ENCODE measurements at places on chromosomes 1 and 21.

GRCh38 chr1:41855713-41856112 lies 63.0 kb downstream of the HIVEP3 start:
- peaks cover 10% of the 10 kb centered on the region for H3K36me3 ChIP-seq
- no peak overlapping the region for H3K4me3 ChIP-seq
- DNase-seq, result no peak

GRCh38 chr1:116537040-116537831 lies 33.6 kb downstream of the CD58 start:
- no peak overlapping the region for H3K4me3 ChIP-seq
- no peak for DNase-seq
- peaks cover 64% of the 10 kb centered on the region for H3K4me1 ChIP-seq
- H3K27me3 ChIP-seq, result no peaks in the 10 kb centered on the region

DNA sequence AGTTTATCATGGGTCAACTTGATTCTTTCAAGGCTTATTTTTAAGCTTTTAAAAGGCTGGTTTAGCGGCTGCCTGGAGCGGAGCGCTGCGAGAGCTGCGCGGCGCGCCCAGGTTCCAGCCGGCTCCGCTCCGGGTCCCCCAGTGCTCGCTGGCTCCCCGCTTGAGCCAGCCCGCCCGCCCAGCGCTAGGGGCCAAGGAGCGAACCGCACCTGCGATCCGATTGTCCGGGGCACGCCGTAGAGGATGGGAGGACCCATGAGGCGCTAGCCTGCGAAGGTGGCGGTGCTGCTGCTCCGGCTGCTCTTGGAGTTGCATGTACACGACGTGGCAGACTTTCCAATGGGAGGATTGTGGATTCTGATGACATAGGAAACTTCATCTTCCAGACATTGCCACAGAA lies 9.9 kb upstream of the CFHR4 start:
- peaks cover 14% of the 10 kb centered on the region for H3K27me3 ChIP-seq
- no peaks in the 10 kb centered on the region for H3K4me1 ChIP-seq
- H3K36me3 ChIP-seq, result no peaks in the 10 kb centered on the region
- no peak overlapping the region for H3K4me3 ChIP-seq

GRCh38 chr1:201888282-201889089 lies at the start of gene SHISA4:
TSS of gene SHISA4 (plus strand) at chr1:201888898. CDS start at chr1:201888995, 97 bp downstream.
- DNase-seq, result no peak
- H3K4me1 ChIP-seq, result peaks cover 4% of the 10 kb centered on the region
- peaks cover 55% of the 10 kb centered on the region for H3K27me3 ChIP-seq
- H3K36me3 ChIP-seq, result no peaks in the 10 kb centered on the region
- H3K27ac ChIP-seq, result no peak within 1 kb of the TSS

DNA sequence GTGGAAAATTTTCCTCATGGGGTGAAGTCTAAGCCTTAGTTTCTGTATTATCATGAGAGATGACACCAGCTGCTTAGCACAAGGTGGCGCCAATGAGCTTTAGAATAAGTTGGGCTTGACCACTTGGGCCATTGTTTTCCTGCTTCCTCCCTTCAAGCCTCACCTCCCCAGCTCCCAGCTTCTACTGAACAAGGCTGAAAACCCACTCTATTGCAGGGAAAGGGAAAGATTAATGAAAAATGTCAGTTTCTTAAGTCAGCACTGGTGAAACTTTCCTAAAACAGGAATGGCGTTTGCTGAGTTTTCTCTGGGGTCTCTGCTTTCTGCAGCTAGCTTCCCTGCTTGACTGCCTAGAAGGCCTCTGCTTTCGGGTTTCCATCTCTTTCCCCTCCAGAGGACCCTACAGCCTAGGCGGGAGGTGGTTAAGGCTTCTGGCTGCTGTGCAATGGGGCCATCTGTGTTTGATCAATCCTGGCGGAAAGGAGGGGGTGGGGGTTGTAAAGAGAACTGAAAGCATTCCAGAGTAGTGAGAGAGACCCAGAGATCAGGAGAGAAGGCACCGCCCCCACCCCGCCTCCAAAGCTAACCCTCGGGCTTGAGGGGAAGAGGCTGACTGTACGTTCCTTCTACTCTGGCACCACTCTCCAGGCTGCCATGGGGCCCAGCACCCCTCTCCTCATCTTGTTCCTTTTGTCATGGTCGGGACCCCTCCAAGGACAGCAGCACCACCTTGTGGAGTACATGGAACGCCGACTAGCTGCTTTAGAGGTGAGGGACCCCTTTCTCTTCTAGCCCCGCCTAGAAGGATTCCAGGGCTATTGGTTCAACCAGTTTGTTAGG lies at the start of gene OLFML3:
Gene OLFML3, plus strand, starts transcription at position 612 of the 840 bp plus-strand sequence. Its CDS starts 43 bp downstream, at position 655.
- H3K27me3 ChIP-seq, result no peaks in the 10 kb centered on the region
- H3K4me1 ChIP-seq, result peaks cover 46% of the 10 kb centered on the region
- H3K36me3 ChIP-seq, result peaks cover 8% of the 10 kb centered on the region
- no peak within 1 kb of the TSS for H3K4me3 ChIP-seq
- H3K27ac ChIP-seq, result no peak within 1 kb of the TSS

DNA sequence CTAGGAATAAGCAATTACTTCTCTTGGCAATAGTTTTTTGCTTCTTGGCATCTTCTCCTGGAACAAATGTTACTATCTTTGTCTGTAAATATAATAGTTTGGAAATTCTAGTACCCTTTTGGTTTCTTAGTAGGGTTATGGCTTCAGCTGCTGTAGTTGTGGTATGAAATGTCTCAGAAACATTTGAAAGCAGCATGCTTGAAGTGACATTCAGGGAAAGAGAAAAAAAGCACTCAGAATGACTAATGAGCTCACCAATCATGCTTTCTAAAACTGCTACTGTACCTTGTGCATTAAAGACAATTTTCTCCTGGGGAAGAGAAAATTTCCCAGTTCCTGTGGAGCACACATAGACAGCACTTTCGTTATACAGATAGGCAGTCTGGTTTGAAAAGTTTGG lies 21.0 kb downstream of the NUP133 start:
- H3K27me3 ChIP-seq, result no peaks in the 10 kb centered on the region
- peaks cover 1% of the 10 kb centered on the region for H3K4me1 ChIP-seq
- no peak overlapping the region for H3K4me3 ChIP-seq
- H3K27ac ChIP-seq, result no peak overlapping the region
- no peak for DNase-seq

DNA sequence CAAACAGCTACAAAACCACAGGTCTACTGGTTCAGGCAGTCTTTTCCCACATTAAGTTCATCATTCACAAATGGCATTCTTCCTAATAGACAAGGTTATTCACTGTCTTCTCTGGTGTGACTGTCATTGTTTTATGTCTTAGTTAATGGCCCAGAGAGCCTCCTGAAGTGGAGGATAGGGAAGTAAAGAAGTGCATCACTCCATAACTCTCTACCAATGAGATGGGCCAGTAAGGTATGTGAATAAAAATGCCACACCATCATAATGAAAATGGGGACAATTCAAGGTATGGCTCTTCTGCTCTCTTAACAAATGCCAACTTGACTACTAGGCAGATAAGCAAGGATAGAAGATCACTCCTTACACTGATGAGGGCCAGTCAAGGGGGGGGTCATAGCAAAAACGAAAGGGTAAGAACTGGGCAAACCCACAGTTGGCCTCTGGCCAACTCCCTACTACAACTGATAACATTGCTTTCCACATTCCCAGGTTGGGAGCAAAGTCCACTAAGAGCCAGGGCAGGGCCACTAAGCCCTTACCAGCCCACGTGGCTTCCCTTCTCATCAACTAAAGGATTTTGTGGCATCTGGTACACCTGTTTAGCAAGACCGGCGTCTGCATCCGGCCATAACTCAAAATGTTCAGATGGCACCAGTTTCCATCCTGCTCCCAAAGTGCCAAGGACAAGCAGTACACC lies 10.0 kb downstream of the PABPC4 start:
- H3K4me1 ChIP-seq, result peaks cover 8% of the 10 kb centered on the region
- H3K27ac ChIP-seq, result no peak overlapping the region
- peaks cover 76% of the 10 kb centered on the region for H3K36me3 ChIP-seq
- H3K4me3 ChIP-seq, result no peak overlapping the region
- H3K27me3 ChIP-seq, result no peaks in the 10 kb centered on the region
- DNase-seq, result no peak

DNA sequence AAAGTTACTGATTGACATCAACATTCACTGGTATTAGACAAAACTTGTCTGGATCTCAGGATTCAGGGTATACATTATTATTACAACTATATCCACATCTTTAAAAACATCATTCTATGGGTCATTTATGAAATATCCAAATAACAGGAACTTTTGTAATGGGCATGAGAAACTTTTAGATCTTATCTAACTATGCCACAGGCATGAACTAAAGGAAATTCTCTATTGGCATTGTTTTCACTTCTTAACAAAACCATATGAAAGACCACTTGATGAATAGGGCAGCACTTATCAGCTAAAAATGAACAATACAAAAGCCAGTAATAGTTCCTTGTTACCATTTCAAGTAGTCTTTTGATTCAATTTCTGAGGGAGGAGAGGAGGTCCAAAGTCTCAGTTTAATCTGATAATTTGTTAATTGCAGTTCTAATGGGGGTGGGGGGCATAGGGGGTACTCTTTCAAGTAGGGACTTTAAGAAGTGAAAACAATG lies 30.8 kb upstream of the CPLANE2 start:
- no peak overlapping the region for H3K27ac ChIP-seq
- H3K4me3 ChIP-seq, result no peak overlapping the region
- peaks cover 6% of the 10 kb centered on the region for H3K4me1 ChIP-seq
- DNase-seq, result no peak
- H3K36me3 ChIP-seq, result peaks cover 8% of the 10 kb centered on the region
- H3K27me3 ChIP-seq, result no peaks in the 10 kb centered on the region

- H3K4me1 ChIP-seq, result no peaks in the 10 kb centered on the region
- no peaks in the 10 kb centered on the region for H3K36me3 ChIP-seq
- no peak overlapping the region for H3K4me3 ChIP-seq
- no peak for DNase-seq
- H3K27ac ChIP-seq, result no peak overlapping the region
- no peaks in the 10 kb centered on the region for H3K27me3 ChIP-seq
Observed at GRCh38 chr1:205520709-205521108, 16.2 kb downstream of the CDK18 start.

- H3K4me1 ChIP-seq, result peaks cover 26% of the 10 kb centered on the region
- no peak for DNase-seq
- H3K27me3 ChIP-seq, result no peaks in the 10 kb centered on the region
- no peak overlapping the region for H3K4me3 ChIP-seq
- peaks cover 43% of the 10 kb centered on the region for H3K36me3 ChIP-seq
Observed at GRCh38 chr1:42779725-42780124, 5.1 kb upstream of the TMEM269 start.

DNA sequence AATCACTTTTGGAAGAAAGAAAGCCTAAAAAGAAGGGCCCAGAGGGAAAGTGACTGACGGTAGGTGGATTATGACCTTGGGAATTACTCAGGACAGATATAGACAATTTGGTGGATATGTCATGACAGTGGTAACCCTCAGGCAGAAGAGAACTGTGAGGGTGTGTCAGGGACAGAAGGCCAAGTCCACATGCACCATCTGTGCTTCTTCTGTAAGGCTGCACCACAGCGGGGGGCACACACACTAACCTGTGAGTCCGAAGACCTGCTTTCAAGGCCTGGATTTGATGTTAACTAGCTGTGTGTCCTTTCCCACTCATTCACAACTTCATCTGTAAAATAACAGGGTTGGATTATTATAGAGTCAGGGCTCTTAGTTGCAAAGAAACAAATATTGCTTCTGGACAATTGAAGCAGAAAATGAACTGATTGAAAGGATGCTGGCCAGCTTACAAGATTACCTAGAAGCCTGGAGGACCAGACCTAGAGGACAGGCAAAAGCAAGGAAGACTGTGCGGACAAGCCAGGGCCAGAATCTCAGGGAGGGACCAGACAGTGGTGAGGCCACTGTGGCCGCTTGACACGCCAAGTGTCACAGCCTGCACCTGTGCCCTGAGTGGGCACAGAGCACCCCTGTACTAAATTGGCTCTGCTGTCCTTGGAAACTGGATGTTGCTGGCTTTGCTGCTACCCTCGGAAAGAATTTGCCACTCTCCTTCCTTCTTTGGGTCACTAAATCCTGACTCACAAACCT lies 34.7 kb upstream of the USP24 start:
- H3K27ac ChIP-seq, result no peak overlapping the region
- no peak for DNase-seq
- H3K27me3 ChIP-seq, result no peaks in the 10 kb centered on the region
- H3K4me3 ChIP-seq, result no peak overlapping the region
- H3K36me3 ChIP-seq, result no peaks in the 10 kb centered on the region

- peak overlapping the region; percentile 87 for H3K4me3 ChIP-seq
- peaks cover 63% of the 10 kb centered on the region for H3K4me1 ChIP-seq
- peak; percentile 89 for DNase-seq
- peak overlapping the region; percentile 100 for H3K27ac ChIP-seq
- no peaks in the 10 kb centered on the region for H3K27me3 ChIP-seq
- peaks cover 8% of the 10 kb centered on the region for H3K36me3 ChIP-seq
Observed at GRCh38 chr1:150562446-150563339, 13.5 kb downstream of the ADAMTSL4 start.
